ENCODE measurements at places on chromosomes 11 and 22.

DNA sequence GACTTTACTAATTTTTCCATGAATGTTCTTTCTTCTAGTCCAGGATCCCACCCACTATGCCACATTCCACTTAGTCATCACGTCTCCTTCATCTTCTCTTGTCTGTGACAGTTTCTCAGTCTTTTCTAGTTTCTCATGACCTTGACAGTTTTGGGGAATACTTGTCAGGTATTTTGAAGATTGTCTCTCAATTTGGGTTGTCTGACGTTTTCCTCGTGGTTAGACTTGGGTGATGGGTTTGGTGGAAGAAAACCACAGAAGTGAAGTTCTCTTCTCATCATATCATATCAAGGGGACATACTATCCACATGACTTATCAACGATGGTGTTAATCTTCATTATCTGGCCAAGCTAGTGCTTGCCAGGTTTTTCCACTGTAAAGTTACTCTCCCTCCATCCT, 102.4 kb downstream of the LRRC32 start:
- DNase-seq = no peak

- DNase-seq = no peak
Measured at GRCh38 chr11:104279587-104279986, 115.6 kb upstream of the PDGFD start.

DNA sequence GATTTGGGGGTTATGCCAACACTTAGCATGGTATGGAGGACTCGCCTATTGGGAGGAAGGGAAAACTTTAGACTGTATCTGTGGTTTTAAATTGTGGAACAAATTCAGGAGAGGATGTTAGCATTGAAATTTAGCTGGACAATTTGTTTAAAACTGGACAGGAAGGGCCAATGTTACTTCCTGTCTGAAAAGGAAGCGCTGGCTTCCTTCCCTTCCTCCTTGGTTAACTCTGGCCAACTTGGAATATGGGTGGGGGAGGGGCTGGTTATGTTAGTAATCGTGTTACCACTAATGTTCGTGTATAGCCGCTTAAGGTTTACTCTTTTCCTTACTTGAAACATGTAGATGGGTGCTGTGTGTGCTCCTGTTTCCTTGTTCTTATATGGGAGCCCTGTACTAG, 13.9 kb downstream of the CTNND1 start:
- no peak for DNase-seq

DNA sequence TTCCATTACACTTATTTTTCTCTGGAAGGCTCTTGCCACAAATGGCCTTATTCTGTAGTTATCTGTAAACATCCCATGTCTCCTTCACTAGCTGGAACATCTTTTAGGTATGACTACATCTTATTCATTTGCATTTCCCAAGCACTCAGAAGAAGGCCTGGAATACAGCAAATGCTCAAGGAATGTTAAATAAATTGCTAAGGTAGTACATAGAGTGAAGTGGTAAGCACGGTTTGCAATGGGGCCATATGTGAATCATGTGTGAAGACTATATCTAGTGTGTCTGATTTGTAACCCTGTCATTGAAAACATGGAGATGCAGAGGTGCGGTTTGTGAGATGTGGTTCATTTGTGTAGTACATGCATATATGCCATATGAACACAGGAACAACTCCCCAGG, 33.5 kb downstream of the GDPD4 start:
- DNase-seq = no peak

DNA sequence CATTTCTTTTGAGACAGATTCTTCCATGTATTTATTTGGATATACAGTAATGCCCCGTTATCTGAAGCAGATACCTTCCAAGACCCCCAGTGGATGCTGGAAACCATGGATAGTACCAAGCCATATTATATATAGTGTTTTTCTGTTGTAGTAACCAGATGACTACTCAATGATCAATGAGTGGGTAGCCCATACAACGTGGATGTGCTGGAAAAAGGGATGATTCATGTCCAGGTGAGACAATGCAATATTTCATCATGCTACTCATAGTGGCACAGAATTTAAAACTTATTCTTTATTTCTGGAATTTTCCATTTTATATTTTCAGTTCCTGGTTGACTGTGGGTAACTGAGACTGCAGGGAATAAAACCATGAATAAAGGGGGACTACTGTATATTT, 427.5 kb downstream of the METTL15 start:
- DNase-seq = no peak

GRCh38 chr11:35905646-35906276, 38.1 kb upstream of the LDLRAD3 start:
- no peak for DNase-seq

DNA sequence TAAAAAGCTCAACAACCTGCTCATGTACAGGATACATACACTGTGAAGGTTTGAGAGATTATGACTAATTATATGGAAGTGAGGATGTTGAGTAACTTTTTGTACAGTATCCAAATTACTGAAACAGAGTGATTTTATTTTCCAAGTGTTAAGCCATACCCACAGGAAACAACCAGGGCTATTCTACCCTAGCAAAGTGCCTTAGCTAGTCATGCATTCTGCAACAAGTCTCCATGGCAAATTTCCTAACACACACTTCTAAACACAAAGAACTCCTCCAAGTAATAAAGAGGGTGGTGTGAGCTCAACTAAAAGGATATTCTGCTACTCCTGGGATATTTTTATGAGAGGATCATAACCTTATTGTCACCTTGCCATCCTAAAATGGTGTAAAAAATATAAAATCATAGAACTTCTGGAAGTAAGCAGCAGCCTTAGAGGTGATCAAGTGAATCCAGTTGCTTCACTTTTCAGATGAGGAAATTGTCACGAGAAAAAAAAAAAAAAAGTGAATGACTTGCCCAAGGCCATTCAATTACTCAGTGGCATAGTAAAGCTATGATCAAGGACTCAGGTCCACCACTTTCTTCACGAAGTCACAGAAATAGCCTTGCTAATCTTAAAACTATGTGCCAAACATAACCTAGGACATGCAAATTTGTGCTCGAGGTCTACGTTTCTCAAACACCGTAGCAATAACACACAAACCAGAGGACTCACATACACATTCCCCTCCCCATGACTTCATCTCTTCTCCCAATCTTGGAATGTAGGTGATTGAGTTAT, 4.2 kb downstream of the LGR4 start:
- DNase-seq = no peak

- DNase-seq = no peak
Measured at GRCh38 chr11:100928426-100928825, 201.2 kb downstream of the PGR start.

- DNase-seq = no peak
Measured at GRCh38 chr11:2441171-2441570, 3.1 kb downstream of the TRPM5 start.

GRCh38 chr11:63682066-63683021, 1.0 kb downstream of the RTN3 start:
- DNase-seq = no peak
